ENCODE measurements at places on chromosomes 7 and 10.

DNA sequence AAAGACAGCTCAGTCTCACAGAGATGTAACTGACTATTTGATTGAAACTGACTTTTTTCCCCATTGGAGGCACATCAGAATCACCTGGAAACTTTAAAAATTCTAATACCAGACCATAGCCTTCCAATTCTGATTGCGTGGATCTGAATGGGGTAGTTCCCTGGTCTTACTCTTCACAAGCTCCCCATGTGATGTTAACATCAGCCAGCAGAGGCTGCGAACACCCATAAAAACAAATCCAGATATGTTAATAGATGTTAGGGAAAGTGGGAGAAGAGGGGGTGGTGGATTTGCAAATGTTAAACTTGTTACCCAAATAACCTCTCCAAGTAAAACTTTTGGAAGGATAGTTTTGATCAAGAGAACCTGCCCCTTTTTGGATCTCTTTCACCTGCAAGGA is 1133.4 kb downstream of the CNTNAP2 start:
- DNase-seq: no peak

GRCh38 chr7:16718111-16718656 is 35.4 kb upstream of the TSPAN13 start:
- no peak for DNase-seq

- DNase-seq: no peak
These were observed 32.5 kb downstream of the LAMB4 start for GRCh38 chr7:108097703-108098102.

DNA sequence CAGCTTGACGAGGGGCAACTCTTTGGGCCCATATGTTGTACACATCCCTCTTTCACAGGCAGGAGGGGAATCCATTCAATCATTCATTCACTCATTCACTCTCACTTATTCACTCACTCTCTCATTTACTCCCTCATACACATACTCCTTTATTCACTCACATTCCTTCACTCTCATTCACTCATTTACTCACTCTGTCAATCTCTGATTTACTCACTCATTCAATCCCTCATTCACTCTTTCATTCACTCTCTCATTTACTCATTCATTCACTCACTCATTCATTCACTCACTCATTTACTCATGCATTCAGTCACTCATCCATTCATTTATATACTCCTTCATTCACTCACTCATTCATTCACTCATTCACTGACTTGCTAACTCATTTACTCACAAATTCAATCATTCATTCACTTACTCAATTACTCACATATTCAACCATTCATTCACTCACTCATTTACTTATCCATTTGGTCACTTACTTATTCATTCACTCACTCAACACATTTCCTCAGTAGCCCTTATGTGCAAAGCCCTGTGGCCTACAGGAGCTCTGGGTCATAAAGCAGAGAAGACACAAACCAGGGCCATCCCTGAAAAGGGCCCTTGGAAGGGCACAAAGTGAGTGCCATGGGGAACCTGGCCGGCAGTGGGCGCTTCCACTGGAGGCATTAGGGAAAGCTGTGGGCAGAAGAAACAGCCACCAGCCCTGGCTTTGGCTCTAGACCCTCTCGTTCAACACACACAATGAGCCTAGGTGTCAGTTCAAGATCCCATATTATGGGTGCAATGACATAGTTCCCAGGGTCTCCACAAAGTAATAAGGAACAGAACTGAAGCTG is 26.0 kb downstream of the HIP1 start:
- no peak for DNase-seq

GRCh38 chr7:143120691-143121405 is 11.0 kb upstream of the PIP start:
- no peak for DNase-seq

- DNase-seq: no peak
These were observed 27.8 kb downstream of the CHST15 start for GRCh38 chr10:124065382-124066125.

DNA sequence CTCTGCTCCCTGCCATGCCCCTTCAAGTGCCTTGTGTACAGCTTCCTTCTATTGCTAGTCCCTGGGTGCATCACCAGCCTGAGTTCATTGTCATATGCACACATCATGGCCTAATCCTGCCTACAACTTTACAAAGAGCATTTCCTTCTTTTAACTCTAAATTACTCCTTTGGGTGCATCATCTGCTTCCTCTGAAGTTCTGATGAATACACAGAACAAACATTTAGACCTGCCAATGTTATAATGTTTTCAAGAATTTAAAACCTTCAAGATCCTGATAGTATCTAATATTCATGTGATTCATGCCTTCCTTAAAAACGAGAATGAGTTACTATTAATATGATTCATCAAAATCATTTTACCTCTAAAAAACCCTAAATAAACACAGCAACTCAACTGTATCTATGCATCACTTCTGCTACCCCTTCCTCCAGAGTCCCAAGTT is 357.1 kb downstream of the MAGI2 start:
- peak; percentile 12 for DNase-seq

DNA sequence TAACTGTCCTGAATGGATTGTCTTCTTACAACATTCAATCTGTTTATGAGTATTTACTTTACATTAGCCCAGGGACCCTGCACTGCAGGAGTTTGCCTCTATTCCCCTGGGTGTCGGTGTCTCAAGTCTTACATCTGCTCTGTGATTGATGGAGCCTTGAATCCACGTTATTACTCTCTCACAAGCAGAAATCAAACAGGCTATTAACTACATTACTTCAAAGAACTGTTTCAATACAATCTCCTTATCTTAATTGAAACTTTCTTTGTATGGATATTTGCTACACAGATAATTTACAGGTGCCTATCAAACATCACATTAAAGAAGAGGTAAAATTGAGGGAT is 3.1 kb upstream of the ARID5B start:
- no peak for DNase-seq

DNA sequence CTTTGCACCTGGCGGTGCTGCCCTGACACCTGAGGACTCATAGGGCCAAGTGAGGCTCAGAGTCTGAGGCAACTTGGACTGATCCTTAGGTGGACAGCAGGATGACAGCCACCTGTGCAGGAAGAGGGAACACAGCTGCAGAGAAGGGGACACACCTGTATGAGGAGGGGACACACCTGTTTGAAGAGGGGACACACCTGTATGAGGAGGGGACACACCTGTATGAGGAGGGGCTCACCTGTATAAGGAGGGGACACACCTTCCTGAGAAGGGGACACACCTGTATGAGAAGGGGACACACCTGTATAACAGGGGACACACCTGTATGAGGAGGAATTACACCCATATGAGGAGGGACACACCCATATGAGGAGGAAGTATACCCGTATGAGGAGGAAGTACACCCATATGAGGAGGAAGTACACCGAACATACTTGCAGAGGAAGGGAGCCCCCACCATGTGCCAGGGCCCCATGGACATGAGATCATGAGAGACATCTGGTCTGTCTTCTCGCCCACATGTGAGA is 285.9 kb downstream of the ADARB2 start:
- DNase-seq: no peak

DNA sequence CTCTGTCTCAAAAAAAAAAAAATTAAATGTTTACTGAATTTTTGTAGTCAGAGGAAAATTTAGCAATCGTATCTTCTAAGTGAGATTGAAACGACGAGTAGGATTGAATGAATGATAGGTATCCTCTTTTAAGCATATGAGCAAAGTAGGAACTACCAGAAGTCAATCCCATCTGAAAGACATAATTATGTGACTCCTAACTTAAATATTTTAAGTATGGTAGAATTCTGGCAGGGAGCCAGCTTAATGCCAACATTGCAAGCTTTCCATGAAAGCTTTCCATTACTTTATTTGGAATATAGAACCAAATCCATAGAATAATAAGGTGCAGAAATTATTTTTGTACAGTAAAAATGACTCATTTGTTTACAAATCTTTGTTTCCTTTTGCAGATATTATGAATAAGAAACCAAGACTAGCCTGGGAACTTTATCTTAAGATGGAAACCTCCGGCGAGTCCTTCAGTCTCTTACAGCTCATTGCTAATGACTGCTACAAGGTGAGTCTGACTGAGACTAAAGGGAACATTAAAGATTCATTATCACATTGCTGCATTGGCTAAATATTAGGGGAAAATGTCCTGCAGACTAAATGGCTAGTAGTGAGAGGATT is 50.2 kb upstream of the UBN2 start:
- DNase-seq: no peak

- DNase-seq: peak; percentile 20
These were observed 709.3 kb upstream of the AUTS2 start for GRCh38 chr7:68888971-68889385.

DNA sequence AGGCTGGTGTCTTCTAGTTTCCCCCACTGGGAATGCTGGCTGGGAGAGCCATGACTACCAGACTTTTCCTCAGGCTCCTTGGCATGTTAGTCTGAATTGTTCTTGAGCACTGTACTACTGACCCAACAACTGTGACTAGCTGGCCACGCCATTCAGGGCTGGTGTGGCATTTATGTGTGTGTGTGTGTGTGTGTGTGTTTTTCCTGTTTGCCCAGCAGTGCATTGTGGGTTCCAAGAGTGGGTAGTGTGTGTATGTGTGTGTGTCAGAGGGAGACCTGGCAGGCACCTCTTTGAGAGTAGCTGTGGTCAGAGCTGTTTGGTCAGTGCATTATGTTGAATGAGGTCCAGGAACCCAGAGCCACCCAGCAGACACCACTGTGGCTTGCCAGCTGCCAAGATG is 9.2 kb downstream of the PCBD1 start:
- DNase-seq: no peak

DNA sequence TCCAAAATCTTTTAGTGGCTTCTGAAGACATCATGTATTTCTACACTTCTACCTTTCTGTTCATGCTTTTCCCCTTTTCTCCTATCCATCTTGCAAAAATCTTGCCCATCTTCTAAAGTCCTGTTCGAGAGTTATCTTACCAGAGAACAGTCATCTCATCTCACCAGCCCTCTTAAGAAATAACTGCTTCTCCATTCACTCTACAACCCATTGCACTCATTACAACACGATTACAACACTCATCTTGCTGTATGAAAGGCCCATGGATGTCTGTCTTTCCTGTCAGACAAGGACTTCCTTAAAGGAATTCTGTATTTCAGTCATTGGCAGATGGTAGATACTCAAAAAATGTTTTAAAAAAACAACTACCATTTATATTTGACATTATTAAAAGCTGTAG is 30.8 kb downstream of the ZNF438 start:
- no peak for DNase-seq

GRCh38 chr10:22252224-22252800 is 34.5 kb upstream of the EBLN1 start:
- DNase-seq: peak; percentile 52

DNA sequence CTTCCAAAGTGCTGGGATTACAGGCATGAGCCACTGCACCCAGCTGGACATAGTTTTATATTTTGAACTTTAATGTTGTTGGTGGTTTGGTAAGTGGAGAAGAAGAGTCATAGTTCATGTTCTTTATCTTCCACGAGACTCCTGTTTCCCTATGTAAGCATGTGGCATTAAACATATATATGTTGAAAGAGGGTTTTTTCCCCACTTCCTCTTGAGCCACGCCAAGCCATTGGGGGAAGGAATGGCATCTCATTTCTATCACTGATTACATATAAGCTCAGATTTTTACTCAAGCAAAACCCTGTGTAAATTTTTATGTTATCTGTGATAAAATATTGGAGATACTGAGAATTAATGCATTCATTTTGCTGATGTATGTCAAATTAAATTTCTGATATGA is 300.4 kb downstream of the PHF14 start:
- no peak for DNase-seq

DNA sequence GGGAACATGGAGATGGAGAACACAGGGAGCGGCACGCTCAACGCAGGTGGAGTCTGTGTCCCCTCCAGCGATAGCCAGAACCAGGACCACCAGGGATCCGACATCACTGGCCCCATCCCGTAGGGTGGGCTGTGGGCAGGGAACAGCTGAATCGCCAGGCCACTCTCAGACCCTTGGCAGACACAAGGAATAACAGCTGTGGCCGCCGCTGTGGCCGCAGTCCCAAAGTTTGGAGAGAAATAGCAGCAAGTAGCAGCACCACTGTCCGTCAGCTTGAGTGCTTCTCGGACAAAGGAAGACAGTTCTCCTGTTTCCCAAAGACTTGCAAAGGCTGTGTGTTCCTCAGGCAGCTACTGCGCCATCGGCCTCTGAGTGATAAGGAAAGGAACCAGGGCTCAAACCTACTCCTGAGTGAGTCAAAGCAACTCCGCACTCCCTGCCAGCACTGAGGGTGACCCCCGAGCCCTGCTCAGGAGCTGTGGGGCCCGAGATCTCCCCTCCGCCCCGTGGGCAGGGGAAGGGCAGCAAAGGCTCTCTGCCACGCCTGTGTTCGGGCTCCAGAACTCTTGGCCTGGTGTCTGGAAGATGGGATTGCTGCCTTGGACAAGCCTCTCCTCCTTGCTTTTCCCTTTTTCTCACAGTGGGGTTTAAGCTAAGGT is 82.3 kb upstream of the FAM20C start:
- peak; percentile 5 for DNase-seq

DNA sequence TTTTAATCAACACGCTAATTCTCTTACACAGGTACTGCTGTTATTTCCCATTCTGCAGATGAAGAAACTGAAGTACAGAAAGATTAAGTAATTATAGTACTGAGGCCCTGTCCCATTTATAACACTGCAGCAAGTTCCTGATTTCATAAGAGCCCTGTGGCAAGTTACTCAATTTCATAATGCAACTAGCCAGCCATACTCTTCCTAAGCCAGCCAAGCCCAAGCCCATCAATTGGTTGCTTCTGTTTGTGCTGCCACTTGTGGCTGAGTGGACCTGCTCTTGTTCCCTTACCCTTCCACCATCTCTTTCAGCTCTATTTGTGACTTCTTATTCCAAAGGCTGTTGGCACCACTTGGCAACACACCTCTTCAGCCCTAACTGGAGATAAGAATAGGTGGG is 19.7 kb upstream of the PRPF18 start:
- DNase-seq: no peak

DNA sequence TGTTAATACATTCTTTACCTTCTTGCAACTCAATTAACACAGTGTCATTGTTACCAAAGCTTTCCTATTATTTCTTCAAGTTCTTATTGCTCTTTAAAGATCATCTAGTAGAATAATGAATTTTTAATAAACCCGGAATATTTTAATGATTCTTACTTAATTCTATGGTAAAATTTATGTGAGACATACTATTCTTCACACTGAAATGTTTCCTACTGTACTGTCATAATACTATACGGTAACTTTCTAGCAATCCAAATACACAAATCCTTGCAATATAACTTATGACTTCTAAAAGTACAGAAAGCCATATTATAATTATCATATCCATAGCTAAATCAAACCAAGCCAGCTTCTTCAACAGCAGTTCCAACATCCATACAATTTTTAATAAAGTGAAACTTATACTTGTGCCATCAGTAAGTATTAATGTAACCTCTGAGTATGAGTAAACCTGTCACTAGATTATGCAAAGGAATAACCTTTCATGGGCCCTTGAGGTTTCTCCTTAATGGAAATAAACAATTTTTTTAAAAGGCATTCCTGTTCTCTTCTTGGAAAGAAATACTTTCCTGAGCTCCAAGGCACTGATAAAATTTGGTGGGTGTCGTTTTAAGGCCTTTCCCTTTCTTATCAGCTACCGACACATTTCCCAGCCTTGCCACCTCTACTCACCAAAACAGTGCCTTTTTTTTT is 87.4 kb downstream of the IMMP2L start:
- DNase-seq: no peak

- DNase-seq: no peak
These were observed 9.3 kb downstream of the CASP7 start for GRCh38 chr10:113689057-113689456.

- DNase-seq: no peak
These were observed 46.8 kb upstream of the GLCCI1 start for GRCh38 chr7:7921830-7922229.
